Cardiac fibroblast (primary cell): ENCODE measurements at places on chromosomes 1 and 21.

- DNase-seq, result no peak
These were observed 135.7 kb upstream of the PROX1 start for GRCh38 chr1:213852107-213852506.

DNA sequence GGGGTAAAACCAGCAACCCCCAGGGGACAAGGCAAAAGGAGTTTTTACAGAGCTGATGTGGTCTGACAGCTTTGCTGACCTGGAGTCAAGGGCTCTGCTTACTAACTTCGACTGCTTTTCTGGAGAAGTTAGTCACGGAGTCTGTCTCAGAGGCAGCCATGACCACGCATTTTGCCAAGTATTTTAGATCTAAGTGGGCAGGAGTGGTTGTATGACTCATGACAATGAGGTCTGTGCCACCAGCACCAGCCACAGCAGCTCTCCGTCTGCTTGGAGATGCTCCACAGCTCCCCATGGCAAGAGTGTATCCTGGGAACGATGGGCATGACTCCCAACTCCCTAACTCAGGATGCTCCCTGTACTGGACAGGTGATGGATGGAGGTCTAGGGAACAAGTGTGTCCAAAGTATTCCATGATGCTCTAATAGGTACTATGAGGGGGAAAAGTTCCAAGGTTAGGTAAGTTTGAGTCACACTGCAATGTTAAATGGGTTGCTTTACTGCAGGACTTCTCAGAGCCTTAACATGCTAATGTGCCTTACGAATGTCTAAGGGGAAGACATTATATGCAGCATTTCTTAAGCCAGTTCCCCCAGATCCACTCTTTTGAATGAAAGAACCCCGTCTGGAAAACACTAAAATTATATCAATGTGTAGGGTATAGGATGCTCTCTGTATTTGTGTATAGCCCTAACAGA lies 359.0 kb downstream of the HHAT start:
- DNase-seq, result no peak

- DNase-seq, result peak; percentile 97
These were observed 32.4 kb downstream of the GNB1 start for GRCh38 chr1:1858382-1859086.

- peak; percentile 67 for DNase-seq
These were observed 3.4 kb downstream of the ADGRB2 start for GRCh38 chr1:31760471-31761470.

- peak; percentile 65 for DNase-seq
These were observed 259.3 kb upstream of the SGIP1 start for GRCh38 chr1:66274634-66275033.

- peak; percentile 92 for DNase-seq
These were observed 15.6 kb upstream of the TACSTD2 start for GRCh38 chr1:58592522-58593134.

DNA sequence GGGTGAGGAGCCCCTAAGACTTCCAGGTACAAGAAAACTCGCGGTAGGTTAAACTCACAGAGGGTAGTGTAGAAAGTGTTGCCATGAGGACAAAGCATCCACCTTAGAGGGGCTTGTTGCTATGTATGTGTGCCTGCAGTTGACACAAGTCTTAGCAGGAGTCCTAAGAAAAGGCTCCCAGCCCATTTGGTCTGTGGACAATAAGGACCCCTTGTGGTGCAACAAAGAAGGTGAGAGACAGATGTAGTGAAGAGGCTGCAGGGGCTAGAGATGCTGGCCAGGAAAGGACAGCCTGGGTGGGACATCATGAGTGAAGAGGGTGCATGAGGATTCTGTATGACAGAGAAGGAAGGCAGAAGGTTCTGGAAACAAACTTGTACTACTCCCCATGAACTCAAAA lies 36.3 kb upstream of the IL10 start:
- DNase-seq, result peak; percentile 66

- no peak for DNase-seq
These were observed 54.1 kb upstream of the GPR37L1 start for GRCh38 chr1:202068596-202068995.

DNA sequence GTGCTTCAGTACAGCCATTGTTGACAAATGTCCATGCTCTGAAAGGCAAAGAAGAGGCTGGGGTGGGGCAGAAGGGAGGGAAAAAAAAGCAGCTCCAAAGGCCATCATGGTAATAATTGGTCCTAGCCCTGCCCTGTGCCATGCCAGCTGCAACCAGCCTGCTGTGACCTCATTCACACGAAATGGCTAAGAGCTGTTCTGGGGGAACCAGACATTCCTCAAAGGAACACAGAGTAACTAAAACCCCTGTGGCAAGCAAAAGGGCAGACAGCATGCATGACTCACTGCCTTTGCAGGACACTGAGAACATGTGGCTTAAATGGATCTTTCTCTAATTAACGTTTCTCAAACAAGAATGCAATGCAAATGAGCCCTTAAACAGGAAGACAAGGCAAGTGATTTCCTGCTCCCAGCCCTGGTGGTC lies 42.3 kb downstream of the STYXL2 start:
- peak; percentile 19 for DNase-seq

DNA sequence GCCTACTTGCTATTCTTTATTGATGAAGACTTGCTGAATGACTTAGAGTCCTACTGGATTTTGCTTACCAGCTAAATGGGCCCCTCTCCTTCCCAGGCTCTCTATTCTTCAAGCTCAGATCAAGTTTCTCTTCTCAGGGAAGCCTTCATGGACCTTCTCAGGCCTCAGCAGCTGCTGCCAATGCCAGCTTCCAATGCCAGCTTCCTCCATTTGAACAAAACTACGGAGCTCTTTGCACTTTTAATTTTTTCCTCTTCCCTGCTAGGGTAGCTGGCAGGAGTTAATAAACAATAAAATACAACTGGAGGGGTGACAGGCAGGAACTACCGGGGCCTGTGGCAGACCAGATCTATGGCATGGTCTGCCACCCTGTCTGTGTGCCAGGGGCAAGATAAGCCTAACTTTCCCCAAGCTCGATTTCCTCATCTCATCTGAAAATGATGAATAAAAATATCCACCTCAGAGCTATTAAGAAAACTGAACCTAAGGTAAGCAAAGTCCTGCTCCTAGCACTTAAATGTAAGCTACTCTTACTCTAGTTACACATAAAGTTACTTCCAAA lies 995 bp upstream of the IPO13 start:
- DNase-seq, result no peak

GRCh38 chr1:203202431-203203245 lies 16.1 kb upstream of the CHI3L1 start:
- DNase-seq, result peak; percentile 98

DNA sequence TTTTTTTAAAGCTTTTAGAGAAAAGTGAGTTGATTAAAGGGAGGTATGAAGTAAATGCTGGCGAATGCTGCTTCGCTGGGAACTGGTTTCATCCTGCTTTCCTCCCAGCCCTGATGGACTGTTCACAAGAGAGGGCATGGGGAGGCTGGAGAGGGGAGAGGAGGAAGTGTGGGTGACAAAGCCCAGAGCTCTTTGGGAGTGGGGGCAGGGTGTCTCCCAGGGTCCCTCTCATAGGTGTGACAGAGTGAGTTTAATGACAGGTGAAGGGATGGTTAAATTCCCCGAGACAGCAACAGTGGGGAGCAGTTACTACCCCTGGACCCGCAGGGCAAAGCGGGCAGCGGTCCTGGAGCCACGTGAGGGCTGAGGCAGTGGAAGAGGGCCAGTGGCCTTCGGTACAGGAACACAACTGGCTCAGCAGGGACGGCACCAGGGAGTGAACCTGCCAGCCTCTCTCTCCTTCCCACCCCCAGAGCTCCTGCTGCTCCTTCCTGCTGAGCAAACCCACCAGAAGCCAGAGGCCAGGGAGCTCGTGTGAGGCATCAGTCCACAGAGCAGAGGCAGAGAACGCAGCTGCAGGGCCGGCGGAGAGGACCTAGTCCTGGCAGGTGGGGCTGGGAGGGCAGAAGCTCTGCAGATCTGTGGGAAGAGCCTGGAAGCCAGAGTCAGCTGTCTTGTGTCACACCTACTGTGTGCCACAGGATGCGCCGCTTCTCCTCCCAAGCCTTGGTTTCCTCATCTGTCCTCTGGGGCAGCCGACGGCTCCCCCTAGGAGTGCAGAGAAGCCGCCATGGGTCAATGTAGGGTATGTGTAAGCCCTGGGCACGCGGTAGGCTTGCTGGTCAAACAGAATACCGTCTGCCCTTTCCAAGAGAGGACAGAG lies 20.9 kb upstream of the LRP8 start:
- DNase-seq, result no peak

DNA sequence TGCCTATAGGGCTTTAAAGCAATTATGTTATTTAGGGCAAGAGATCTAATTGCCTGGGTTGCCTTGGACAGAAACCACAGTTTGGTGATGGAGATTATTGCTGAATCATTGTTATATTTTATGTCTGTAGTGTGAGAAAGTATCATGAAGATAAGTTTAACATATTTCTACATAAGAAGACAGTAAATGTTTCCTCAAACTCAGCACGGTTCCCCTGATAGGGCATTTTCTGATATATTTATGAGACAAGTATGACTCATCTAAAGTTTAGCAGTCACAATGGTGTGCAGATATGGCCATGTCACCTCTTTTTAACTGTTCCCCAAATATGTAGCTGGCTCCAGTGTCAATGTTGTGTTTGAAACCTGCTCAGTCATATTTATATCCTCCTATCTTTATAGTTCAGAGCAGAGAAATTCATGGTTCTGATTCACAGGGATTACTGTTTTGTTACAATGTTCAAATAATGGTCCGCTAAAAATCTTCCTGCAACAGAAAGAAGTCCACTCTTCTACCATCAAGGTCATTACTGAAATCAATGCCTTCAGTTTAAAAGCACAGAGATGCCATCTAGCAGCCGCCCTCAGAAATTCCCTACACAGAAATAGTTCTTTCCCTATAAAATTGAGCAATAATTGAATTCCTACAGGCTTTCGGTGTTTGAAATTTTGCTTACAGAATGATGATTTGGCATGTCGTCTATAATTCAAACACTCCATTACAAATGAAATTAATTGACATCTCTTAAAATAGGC lies 3.7 kb downstream of the OLFM3 start:
- DNase-seq, result no peak

DNA sequence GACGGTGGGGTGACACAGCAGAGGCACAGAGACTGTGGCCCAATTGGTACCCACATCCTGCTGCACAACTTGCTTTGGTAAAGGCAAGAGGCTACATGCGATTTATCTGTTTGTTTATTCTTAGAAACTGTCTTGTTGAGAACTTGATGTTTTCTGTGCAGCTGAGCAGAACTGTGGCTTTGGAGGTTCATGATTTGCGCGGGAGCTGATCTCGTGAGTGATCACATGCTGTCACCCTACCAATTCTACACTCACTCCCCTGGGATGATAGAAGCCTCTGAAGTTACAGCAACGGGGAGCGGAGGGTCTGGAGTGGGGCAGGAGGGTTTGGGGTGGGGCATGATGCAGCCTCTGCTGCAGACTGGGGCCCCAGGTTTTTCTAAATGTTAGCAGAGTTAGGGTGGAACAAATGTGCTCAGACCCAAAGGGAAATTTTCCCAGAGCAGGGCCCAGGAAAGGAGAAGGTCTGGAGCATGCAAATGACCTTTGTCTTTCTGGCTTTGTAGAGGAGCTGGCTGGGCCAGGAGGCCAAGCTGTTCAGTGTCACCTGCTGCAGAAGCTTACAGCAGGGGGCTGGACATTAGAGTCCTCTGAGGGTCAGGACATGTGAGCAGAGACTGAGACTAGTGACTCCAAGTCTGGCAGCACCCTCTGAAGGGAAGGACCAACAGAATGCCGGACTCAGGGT lies 83.6 kb downstream of the GRIK3 start:
- no peak for DNase-seq

GRCh38 chr1:157624471-157624870 lies 26.6 kb upstream of the FCRL4 start:
- DNase-seq, result no peak
